Activated CD4-positive, alpha-beta T cell treated with anti-CD3 and anti-CD28 coated beads for 36 hours (primary cell): ENCODE measurements at places on chromosomes 16 and 17. TPM values are rescaled to one million over a fixed set of nuclear protein-coding genes. Genes with fewer than 3 reads are reported as not detected.

DNA sequence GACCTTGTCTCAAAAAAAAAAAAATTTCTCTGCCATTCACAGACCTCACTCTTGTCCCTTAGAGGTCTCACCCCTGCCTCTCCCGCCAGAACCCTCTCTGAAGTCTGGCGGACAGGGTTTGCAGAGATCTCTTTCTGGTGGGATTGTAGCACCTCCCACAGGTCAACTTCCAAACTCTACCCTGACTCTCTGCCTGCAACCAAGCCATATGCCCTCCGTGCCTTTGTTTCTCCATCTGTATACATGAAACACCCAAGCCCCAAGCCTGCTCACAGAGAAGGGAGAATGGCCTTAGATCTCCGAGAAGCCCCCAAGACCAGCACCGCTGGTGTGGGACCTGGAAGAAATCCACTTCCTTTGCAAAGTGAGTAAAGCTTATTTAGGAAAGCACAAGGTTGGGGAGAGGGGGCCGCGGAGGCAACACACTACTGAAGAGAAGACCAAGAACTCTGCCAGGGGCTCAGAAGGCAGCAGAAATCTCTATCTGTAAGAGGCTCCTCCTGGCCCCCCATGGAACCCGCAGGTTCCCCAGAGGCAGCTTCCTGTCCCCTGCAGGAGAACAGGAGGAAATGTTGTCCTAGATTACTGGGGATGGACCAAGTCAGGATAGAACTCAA lies 219.9 kb downstream of the C16orf78 start:
- peaks cover 11% of the 10 kb centered on the region for H3K4me1 ChIP-seq
- peaks cover 3% of the 10 kb centered on the region for H3K27me3 ChIP-seq
- no peaks in the 10 kb centered on the region for H3K36me3 ChIP-seq
- DNase-seq: no peak
- no peak overlapping the region for H3K27ac ChIP-seq

GRCh38 chr17:36657763-36658490 lies 56.5 kb downstream of the MRM1 start:
- peaks cover 2% of the 10 kb centered on the region for H3K4me1 ChIP-seq
- peak; percentile 56 for DNase-seq
- peaks cover 41% of the 10 kb centered on the region for H3K27me3 ChIP-seq
- no peaks in the 10 kb centered on the region for H3K36me3 ChIP-seq

DNA sequence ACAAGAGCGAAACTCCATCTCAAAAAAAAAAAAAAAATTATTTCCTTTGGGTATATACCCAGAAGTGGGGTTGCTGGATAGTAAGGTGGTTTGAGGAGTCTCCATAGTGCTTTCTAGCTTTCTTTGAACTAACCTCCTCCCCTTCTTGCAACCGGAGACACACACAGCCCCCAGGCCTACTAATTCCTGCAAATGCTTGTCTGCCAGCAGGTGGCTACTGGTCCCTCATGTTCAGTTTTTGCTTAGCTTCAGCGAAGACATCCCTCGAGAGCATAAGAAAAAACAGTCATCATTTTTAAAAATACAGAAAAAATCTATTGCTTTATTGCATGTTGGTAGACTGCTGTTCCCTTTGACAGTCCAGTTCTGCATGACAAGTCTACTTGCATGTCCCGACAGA lies 439.0 kb downstream of the UTP18 start:
- H3K27ac ChIP-seq: no peak overlapping the region
- H3K27me3 ChIP-seq: peaks cover 25% of the 10 kb centered on the region
- no peaks in the 10 kb centered on the region for H3K4me1 ChIP-seq

DNA sequence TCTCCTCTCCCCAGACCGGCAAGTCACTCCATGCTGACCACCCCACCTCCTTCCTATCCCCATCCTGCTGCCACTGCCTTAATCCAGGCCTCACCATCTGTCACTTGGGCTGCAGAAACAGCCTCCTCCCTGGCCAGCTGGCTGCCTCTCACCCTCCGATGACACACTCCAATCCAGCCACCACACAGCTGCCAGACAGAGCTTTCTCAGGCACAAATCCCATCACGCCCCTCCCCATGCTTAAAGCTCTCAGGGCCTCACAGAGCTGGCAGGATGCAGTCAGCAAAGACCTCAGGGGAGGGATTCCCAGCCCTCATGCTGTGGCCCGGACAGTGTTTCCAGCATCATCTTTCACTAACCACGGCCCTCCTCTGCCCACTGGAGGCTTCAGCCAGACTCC lies 13.7 kb downstream of the CAMKK1 start:
- no peak for DNase-seq
- no peaks in the 10 kb centered on the region for H3K27me3 ChIP-seq
- no peak overlapping the region for H3K27ac ChIP-seq
- H3K4me1 ChIP-seq: no peaks in the 10 kb centered on the region

DNA sequence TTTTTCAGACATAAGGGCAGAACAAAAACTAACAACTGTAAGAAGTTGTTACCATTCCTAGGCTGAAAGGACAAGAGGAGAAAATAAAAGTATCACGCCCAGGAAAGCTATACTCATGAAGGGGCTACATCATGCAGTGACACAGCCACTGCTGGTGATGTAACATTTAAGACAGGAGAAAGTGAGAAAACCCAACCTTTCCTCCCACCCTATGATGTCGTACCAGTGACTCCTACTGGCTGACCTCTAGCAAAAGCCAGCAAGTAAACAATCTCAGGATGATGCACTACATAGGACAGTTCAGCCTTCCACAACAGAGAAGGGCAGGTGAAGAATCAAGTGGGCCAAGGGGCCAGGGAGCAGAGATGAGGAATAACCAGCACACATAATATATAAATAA lies 14.0 kb upstream of the OR1E2 start:
- peaks cover 11% of the 10 kb centered on the region for H3K27me3 ChIP-seq
- no peak overlapping the region for H3K27ac ChIP-seq
- H3K4me3 ChIP-seq: no peak overlapping the region

- peaks cover 56% of the 10 kb centered on the region for H3K4me1 ChIP-seq
- H3K36me3 ChIP-seq: peaks cover 59% of the 10 kb centered on the region
- H3K27me3 ChIP-seq: no peaks in the 10 kb centered on the region
- H3K27ac ChIP-seq: peak overlapping the region; percentile 95
Measured at GRCh38 chr17:77449373-77449907, 308.7 kb downstream of the SEC14L1 start.

DNA sequence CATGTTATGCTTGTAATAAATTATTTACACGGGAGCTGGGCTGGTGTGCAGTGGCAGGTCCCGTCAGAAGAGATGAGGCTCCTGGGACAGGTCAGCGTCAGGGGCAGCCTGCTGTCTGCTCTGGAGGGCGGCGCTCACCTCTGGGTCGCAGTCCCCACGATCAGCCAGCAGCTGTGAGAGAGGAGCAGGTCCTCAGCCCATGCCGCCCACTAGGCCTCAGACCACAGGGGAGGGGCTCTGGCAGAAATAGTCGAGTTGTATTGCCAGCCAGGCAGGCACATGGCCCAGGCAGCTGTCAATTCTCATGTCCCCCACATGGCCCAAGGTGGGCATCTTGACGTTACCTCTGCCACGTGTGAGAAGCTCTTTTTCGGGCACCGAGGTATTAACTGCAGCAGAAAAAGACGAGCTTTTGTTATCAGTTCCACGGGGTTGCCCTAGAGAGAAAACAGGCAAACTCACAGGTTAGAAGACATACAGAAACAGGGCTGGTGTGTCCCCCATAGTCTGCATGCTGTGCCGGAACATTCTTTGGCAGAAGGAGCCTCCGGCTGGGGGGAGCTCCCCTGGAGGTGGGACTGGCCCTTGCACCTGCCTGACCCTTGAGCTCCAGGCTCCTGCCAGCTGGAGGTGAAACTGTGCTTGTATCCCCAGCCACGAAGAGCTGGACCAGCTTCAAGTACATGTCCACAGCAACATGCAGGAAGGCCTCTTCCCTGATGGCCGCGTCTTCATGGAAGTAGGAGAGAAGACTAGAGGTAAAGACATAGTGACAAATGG lies 17.4 kb downstream of the ZNF276 start:
- H3K36me3 ChIP-seq: peaks cover 65% of the 10 kb centered on the region
- H3K4me1 ChIP-seq: peaks cover 21% of the 10 kb centered on the region
- no peaks in the 10 kb centered on the region for H3K27me3 ChIP-seq
- DNase-seq: no peak
- no peak overlapping the region for H3K27ac ChIP-seq
- no peak overlapping the region for H3K4me3 ChIP-seq

GRCh38 chr17:13253733-13254410 lies 236.0 kb upstream of the ELAC2 start:
- no peak overlapping the region for H3K4me3 ChIP-seq
- no peaks in the 10 kb centered on the region for H3K4me1 ChIP-seq
- no peak for DNase-seq
- no peaks in the 10 kb centered on the region for H3K36me3 ChIP-seq
- no peaks in the 10 kb centered on the region for H3K27me3 ChIP-seq

DNA sequence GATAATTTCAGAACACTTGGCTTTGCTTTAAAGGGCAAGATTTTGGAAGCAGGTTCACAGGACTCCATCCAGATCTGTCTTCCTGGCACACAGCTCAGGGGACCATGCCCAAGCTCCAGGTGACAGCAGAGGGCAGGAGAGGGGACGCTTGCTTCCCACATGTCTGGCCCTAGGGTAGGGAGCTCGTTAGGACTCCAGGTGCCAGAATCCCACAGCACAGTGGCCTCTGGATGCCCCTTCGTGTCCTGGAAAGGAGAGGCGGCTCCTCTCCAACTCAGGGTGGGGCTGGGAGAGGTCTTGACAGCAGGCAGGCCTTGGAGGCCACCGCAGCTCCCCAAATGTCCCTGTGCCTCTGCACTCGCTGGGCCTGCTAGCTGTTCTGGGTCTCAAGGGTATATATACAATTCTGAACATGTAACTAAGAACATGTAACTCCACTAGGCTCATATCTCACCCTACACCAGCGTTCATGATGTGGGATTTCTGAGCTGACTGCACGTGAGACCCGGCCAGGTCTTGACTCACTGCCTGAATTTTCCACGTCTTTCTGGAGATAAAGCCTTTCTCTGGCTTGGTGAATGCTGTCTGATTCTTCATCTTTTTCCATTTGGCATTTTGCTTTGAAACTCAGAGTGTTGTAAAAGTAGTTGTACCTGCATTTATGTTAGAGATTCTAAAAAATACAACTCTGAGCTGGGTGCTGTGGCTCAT lies 52.8 kb downstream of the MARCHF10 start:
- peaks cover 13% of the 10 kb centered on the region for H3K27me3 ChIP-seq
- no peak for DNase-seq
- H3K4me1 ChIP-seq: no peaks in the 10 kb centered on the region
- no peak overlapping the region for H3K27ac ChIP-seq
- H3K4me3 ChIP-seq: no peak overlapping the region

The KRT27 gene
- not detected for total RNA-seq

The ADORA2B gene
- total RNA-seq: 2.2 TPM
